ENCODE measurements at places on chromosomes 6 and 20.

GRCh38 chr6:15132167-15132566 lies 113.7 kb upstream of the JARID2 start:
- DNase-seq, result no peak

- no peak for DNase-seq
Measured at GRCh38 chr20:40680161-40680959, 8.7 kb downstream of the MAFB start.

- no peak for DNase-seq
Measured at GRCh38 chr6:34521463-34522285, 34.5 kb downstream of the SPDEF start.

DNA sequence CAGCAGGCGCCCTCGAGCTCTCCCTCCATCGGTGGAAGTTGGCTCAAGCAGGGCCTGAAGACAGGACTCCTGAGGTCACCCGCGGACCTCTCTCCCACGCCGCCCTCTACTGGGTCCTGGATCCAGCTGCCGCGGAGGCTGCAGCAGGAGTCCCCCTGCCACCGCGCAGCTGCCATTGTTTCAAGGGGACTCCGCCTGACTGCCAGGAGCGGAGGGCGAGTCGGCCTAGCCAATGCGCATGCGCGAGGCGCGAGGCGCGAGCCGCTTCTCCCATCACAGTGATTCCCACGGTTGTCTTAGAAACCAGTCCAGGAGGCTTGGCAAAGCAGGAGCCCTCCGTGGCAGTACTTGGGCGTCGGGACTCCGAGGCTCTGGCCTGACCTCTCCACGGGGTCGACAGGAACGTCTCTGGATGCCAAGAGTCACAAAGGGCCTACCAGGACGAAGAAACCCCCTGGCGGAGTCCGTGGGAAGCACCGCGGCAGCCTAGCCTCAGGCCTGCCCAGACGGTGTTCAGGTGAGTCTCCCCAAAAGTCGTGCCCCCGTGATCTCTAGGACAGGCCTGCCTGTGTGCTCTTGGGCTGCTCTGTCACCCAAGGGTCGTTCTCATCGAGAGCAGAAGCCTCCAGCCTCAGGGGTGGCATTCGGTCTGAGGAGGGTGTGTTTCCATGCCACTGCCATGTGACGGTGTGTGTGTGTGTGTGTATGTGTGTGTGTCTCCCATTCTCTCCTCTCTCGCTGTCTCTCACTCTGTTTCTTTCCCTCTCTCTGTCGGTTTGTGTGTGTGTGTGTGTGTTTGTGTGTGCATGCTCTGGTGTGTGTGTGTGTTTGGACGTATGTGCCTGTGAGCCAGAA lies 290.6 kb upstream of the ZNF337 start:
- peak; percentile 27 for DNase-seq

GRCh38 chr20:20002101-20002998 lies 14.8 kb upstream of the NAA20 start:
- DNase-seq, result no peak

GRCh38 chr20:3553663-3554062 lies 82.8 kb downstream of the ATRN start:
- no peak for DNase-seq

DNA sequence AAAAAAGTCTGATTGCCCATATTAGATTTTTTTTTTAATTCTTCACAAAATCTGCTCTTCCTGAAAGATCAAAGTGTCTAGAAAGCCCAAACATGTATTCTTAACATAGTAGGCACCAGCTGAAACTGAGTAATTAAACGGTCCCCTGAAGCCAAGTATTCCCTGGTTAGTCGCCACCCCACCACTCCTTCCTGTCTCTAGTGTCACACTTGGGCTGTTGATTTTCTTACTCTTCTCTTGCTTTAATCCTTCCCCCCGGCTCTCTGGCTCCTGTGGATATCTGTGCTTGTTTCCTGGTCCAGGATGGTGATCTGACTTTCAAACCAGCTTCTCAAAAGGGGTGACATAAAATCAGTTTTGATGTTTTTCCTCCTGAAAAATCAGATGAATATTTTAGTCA lies 162.9 kb downstream of the QKI start:
- no peak for DNase-seq

GRCh38 chr20:59453759-59454560 lies 150.4 kb upstream of the PHACTR3 start:
- DNase-seq, result no peak

DNA sequence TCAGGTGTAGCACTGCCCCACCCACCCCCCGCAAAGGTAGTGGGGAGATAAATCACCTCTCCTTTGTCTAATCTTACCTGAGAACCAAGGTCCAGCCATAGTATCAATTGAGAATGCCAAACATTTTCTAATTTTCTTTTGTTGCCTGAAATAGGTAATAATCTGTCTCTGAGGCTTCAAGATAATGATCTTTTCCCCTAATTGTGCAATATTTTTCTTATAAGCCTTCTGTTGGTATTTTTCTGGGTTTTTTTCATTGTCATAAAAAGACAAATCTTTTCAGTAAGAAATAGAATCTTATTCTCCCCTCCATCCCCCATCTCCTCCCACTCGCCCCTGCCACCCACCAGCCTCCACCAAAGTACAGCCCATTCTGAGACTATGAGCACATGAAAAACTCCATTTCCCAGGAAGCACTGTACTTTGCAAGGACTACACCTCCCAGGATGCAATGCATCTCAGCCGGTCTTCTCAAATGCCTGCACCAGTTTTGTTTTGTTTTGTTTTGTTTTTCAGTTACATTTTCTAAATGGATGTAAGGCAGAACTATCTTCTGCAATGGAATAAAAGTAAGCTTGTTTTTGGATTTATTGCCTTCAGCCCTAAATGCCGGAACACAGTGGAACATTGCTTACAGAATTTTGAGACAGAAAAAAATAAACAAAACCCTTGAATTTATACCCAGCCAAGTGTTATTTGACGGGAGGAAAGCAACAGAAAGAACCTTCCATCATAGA lies 268.0 kb downstream of the TFAP2A start:
- DNase-seq, result no peak

Data from effector CD8-positive, alpha-beta T cell (primary cell).